ENCODE measurements at places on chromosomes 5 and 9. TPM values are rescaled to one million over a fixed set of nuclear protein-coding genes. Genes with fewer than 3 reads are reported as not detected.

FGD3 gene
- total RNA-seq: 28.5 TPM

TENT4A gene
- 19.7 TPM for total RNA-seq

VCAN gene
- total RNA-seq: 84.9 TPM

PCDHA9 gene
- total RNA-seq: 0.17 TPM

DNA sequence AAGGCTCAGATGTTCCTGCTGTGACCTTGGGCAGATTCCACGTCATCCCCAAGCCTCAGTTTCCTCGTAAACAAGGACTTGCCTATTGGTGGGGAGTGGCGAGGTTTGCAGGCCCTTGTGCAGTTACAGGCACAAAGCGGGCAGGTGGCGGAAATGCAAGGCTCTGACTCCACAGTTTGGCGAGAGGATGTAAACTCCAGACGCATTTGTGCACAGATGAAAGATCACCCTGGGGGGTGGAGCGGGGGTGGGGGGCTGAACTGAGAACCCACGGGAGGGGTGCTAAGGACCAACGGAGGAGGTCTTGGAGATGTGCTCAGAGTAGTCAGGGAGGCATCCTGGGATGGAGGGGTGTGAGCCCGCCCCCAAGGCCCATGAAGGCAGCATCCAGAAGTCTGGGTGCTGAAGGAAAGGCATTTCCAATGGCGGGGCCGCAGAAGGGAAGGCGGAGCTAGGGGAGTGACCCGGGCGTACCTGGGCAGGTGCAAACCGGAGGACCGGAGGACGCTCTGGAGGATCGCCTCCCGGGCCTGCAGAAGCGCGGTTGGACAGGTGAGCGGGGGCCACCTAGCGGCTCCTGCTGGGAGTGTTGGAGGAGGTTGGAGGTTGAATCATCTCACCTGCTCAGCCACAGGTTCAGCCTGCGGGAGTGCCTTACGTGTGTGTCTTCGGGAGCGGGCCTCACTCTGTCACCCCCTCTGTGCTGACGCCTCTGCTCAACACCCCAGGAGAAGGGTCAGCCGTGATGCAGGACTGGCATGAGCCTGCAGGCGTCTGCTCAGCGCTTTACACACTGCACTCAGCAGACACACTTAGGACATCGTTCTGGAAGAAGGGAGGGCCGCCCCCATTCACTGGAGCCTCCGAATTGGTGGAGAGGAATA is 1.9 kb upstream of the FIBCD1 start:
- DNase-seq: peak; percentile 88

DNA sequence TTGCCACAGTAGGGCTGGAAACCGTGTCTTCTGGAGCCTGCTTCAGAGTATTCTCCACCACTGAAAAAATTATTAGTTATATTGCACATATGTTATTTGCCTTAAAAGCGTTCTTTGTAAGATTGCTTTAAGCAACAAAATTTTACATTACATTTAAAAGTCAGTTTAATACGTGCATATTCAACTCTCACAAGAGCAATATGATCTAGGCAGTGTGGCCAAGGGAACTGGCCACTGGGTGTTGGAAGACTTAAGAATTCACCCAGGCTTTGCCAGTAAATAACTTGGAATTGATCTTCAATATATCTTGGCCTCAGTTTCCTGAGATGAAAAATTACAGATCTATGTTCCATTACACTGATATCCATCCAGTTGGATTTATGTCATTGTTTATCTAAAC is 694.4 kb downstream of the EFNA5 start:
- no peak for DNase-seq

- DNase-seq: no peak
Observed at GRCh38 chr5:6961837-6962635, 248.8 kb downstream of the TENT4A start.

DNA sequence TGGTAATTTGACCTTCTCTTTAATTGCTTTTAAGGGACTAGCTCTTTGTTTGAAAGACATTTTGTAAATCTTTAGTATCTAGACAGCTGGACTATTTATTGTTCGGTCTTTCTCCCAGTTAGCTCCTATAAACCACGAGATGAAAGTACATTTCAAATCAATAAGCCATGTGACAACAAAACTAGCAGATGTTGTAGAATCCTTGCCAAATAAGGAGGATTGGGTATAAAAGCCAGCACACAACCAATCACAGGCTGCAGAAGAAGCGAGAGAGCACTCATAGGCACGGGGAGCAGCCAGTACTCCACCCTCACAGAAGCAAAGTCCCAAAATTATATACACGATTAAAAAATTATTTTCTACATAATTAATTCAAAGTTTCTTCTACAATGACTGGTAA is 8.1 kb upstream of the OMD start:
- no peak for DNase-seq

GRCh38 chr9:96177005-96177718 is 124.8 kb downstream of the HSD17B3 start:
- peak; percentile 38 for DNase-seq

GRCh38 chr5:16992444-16992843 is 56.4 kb upstream of the MYO10 start:
- DNase-seq: no peak

Data from upper lobe of left lung (tissue), 6 donors.